ENCODE measurements at places on chromosomes 6 and 20.

DNA sequence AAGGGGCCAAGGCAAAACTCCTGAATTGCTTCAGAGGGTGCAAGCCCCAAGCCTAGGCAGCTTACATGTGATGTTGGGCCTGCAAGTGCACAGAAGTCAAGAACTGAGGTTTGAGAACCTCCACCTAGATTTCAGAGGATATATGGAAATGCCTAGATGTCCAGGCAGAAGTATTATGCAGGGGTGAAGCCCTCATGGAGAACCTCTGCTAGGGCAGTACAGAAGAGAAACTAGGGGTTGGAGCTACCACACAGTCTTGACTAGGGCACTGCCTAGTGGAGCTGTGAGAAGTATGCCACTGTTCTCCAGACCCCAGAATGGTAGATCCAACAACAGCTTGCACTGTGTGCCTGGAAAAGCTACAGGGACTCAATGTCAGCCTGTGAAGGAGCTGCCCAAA is 179.7 kb upstream of the GJE1 start:
- no peak for DNase-seq

- no peak for DNase-seq
These were observed 860.5 kb downstream of the DHX35 start for GRCh38 chr20:39822667-39823066.

- DNase-seq, result no peak
These were observed 311.6 kb downstream of the MMUT start for GRCh38 chr6:49151461-49151860.

GRCh38 chr20:44264287-44264686 is 17.2 kb downstream of the GDAP1L1 start:
- DNase-seq, result no peak

GRCh38 chr6:158040051-158040803 is 58.6 kb downstream of the SYNJ2 start:
- DNase-seq, result no peak

DNA sequence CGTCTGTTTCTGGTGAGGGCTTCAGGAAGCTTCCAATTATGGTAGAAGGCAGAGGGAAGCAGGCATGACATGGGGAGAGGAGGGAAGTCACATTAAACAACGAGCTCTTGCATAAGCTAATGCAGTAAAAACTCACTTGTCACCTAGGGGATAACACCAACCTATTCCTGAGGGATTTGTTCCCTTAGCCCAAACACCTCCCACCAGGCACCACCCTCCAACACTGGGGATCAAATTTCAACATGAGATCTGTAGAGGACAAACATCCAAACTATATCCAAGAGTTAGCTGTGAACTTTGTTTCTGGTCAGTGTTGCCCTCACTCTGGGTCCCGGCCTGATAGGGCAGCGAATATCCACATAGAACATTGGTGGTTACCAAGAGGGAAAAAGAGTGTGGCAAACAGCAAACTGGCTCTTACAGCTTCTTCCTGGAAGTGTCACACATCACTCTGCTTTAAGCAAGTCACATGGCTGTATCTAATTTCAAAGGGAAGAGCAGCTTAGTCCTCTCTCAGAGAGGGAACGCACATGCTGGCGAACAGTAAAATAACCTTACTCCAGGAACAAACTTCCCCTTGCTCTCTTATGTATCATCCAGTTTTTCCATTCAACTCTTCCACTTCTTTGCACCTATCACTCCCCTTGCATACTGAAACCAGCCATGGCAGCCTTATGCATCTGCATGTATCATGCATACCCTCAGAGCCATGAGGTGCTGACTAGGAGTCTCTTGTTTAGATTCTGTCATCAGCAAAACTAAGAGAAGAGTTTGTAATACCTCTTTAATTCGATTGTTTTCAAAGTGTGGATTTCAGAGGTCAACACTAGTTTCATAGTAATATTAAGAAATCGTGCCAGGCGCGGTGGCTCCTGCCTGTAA is 4.8 kb upstream of the MOCS1 start:
- DNase-seq, result no peak

GRCh38 chr6:150932996-150933395 is 67.5 kb downstream of the MTHFD1L start:
- DNase-seq, result no peak

GRCh38 chr6:163951326-163951725 is 536.8 kb downstream of the QKI start:
- no peak for DNase-seq

GRCh38 chr6:70130865-70131264 is 172.0 kb downstream of the COL9A1 start:
- DNase-seq, result no peak

DNA sequence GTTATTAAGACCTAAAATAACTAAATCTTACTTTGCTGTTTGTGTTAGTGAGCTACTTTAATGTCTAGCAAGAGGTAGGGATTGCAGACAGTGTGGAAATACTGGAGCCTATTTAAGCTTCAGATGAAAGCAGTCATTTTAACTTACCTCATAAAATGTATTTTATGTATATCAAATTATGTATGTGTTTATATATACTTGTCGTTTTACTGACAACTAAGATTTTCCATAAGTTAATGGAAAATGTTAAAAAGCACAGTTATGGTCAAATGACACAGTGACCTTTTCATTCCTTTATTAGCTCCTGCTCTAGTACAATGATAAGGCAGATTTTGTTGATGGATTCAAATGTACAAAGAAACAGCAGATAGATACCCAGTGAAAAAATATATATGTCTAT is 34.6 kb downstream of the QKI start:
- DNase-seq, result no peak

- no peak for DNase-seq
These were observed 136.5 kb upstream of the CDH4 start for GRCh38 chr20:61115364-61116065.

DNA sequence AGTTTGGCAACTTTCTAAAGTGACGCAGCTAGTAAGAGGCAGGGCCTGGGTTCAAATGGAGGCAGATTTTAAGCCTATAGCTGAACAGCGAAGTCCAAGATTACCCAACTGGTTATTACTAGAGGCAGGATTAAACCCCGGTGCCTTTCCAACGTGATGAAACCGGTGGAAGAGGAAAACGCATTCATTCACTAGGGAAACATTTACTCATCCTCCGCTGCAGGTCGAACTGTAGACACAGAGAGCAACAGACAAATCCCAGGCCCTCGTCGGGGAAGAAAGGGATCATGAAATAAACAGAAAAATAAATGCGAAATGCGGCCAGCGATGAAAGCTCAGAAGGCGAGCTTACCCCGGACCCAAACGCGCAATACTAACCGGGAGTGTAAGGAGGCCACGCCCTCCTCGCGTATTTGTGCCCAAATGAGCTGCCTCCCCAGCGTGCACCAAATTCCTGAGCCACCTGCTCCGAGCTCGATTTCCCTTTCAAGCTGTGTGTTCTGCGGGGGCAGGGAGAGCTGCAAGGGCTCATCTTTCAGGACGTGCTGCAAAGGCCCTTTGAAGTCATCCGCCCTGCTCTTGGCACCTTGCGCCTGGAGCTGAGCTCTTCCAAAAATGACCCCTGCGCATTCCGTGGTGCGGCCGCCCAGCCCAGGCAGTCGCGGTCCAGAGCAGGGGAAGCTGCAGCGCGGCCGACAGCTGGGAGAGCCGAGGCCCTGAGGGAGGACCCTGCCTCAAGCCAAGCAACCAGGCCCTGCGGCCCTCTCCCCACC is 46.9 kb downstream of the PDYN start:
- no peak for DNase-seq

GRCh38 chr6:25286891-25287290 is 7.7 kb downstream of the CARMIL1 start:
- no peak for DNase-seq

GRCh38 chr20:7346562-7346961 is 579.1 kb downstream of the BMP2 start:
- no peak for DNase-seq

DNA sequence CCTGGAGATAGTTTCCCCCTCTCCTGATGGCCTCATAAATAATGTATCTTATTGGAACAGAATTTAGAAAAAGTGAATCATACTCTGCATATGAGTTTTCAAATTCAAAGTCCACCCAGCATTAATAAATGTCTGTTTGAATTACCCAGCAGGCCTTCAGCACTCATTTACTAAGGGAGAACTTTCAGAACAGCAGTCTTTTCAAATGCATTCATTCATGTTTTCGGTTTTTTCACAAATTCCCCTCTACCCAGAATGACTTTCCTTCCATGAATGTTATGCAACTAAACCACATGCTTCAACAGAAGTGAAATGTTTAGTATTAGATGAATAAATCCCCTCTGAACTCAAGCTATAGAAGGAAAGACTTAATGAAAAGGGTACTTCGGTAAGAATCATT is 92.4 kb downstream of the RTN4IP1 start:
- DNase-seq, result no peak

- DNase-seq, result no peak
These were observed 39.7 kb upstream of the TULP1 start for GRCh38 chr6:35552285-35552917.

DNA sequence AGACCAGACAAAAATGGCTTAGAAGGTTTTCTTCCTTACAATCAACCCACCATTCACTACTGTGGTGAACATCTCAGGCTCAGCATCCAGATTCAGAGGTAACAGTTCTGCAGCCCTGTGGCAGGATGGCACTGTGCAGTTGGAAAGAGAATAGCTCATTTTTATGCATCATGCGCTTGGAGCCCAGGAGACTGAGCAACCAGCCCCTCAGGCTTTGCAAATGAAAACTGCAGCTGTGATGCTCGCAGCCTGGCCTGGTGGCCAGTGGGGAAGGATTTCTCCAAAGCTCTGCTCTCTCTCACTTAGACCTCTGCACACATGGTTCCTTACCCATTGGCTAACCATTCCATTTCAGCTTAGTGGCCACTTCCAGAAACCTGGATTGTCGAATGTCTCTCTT is 45.8 kb downstream of the GABRR2 start:
- DNase-seq, result no peak

- DNase-seq, result no peak
These were observed 37.7 kb upstream of the ID1 start for GRCh38 chr20:31567380-31567720.

GRCh38 chr20:23679133-23680092 is 9.4 kb downstream of the CST4 start:
- no peak for DNase-seq

DNA sequence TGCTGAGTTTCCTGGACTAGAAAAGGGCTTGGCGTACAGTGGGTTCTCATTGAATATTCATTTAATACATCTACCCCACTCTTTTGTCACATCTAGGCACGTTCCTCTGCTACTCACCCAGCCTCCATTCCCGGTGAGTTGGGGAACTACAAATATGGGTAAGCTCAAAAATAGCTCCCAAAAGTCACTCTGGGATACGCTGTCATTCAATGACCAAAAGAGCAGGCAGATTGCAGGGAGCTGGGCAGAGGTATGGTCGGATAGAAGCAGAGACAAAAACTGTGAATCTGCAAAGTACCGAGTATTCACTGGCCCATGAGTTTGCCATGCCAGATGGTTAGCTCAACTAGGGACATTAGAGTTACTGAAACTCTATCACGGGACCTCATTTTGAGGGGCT is 103.9 kb upstream of the SASH1 start:
- DNase-seq, result no peak

DNA sequence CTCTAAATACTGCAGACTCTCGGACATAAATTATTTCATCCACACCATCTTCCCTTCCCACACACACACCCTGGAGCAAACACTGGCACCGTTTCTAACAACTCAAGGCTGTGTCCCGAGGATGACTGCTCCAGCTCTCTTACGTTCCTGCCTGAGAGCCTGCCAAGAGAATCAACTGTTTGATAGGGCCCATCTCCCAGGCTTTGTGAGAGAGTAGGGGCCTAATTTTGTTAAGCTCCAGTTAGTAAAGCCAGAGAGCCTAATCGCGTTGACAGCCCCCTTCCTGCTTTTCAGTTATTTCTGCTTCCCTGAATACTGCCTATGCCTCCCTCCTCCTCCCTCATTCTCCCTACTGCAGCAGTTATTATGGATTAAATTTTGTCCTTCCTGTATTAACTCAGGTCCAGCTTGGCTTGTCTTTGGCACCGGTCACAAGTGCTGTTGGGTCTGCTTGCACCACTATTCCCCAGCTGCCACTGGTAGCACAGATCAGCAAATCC is 118.1 kb upstream of the TMEM181 start:
- DNase-seq, result no peak

DNA sequence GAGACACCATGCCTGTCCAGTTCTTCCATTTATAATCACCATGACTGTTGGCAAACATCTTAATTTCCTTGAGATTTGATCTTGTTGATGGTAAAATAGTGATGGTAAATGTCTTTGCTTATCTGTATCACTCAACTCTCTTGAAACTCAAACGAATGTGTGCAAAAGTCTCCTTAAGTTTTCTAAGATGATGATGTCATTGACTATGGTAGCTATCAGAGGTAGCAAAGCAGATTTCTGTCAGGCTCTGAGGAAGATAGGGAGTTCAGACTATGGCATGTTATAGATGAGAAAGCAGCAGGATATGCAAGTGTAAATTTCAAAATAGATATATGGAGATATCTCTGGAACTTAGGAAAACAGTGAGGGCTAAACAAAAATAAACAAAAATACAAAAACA is 121.0 kb upstream of the GJE1 start:
- no peak for DNase-seq

- no peak for DNase-seq
These were observed 177.2 kb upstream of the TAB2 start for GRCh38 chr6:149140137-149140909.

DNA sequence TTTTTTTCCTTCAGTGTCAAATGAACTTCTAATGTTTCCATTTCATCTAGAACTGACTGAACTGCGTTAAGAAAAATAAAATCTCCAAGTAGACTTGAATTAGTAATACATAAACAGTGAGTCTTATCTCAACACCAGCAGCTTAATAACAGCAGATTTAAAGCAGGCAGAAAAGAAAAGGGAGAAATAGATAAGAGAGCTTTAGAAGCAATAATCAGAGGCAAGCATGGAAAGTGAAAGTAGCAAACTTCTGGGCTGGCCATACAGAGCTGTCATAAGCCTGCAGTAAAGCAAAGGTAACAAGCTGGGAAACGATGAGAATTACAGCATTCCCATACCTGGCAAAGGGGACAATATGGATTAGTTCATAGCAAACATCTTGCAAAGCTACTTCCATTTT is 16.9 kb upstream of the ANGPT4 start:
- DNase-seq, result no peak

GRCh38 chr6:6972456-6972855 is 135.3 kb upstream of the RREB1 start:
- no peak for DNase-seq

DNA sequence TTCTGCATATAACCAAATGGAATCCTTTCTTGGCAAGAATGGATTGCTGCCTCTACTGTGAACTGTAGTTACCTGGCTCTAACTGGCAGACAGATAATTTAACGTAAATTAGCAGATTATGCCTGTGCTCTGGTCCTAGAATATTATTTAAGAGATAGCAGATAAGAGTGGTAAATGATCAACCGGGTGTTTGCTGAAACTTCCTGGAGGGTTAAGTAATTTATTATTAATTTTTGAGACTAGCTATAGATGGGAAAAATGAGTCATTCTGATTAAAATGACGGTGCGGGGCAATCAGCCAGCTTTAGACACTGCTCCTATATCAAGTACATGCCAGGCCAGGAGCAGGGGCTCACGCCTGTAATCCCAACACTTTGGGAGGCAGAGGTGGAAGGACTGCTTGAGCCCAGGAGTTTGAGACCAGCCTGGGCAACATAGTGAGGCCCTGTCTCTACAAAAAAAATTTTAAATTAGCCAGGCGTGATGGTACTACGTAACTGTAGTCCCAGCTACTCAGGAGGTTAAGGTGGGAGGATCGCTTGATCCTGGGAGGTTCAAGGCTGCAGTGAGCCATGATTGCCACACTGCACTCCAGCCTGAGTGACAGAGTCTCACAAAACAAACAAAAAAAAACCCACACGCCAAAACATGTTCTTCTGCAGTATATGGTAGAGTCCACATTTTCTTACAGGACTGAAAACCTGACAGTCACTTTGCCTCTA is 22.6 kb downstream of the B4GALT5 start:
- DNase-seq, result no peak
